ENCODE measurements at places on chromosomes 16 and 17.
A peak's percentile ranks its signal among the peaks of the same experiment; 100 is the strongest.

GRCh38 chr17:35087731-35088355 is 24.3 kb upstream of the RFFL start:
- no peak for DNase-seq

- DNase-seq, result no peak
These were observed 893 bp downstream of the GINS2 start for GRCh38 chr16:85687651-85688471.

DNA sequence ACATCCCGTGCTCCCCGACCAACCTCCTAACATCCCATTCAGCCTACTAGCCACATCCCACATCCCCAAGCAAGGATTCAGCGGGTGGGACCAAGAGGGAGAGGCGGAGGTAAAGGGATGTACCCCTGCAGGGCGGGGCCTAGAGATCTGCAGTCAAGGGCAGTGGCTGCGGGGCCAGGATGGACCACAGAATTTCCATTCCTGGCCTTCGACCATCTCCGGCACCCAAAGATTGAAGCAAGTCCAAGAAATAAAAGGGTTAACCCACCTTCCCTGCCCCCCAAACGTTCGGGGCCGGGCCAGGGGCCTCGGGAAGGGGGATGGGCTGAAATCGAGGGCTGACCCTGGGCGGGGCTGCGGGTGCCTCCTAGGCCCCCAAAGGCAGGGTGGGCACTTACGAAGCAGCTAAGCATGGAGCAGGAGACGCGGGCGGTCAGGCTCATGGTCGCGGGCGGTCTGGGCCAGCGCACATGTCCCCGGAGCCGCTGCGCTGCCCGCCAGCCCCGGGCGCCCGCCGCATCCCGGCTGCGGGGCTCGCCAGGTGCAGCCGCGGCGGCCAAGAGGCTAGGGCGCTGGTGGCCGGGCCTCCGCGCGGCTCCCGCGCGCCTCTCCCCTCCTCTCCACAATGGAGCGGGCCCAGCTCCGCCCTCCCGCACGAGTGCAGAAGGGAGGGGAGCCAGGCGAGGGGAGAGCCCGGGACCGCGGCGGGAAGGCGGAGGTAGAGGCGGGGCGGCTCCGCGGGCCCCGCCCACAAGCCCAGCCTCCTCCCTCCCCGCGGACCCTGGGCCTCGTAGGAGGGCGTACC is at the start of gene MTMR4:
Gene MTMR4 (minus strand): TSS at position 674 of the 805 bp plus-strand sequence. CDS start 231 bp downstream, at position 443.
- peak; percentile 69 for DNase-seq

- DNase-seq, result no peak
These were observed 21.4 kb downstream of the ALOX15B start for GRCh38 chr17:8060274-8060673.

GRCh38 chr16:20829536-20829935 is 23.2 kb downstream of the REXO5 start:
- no peak for DNase-seq

- DNase-seq, result no peak
These were observed 10.5 kb upstream of the GSE1 start for GRCh38 chr16:85602402-85603202.

- DNase-seq, result no peak
These were observed 11.5 kb downstream of the TAC4 start for GRCh38 chr17:49836111-49837030.

DNA sequence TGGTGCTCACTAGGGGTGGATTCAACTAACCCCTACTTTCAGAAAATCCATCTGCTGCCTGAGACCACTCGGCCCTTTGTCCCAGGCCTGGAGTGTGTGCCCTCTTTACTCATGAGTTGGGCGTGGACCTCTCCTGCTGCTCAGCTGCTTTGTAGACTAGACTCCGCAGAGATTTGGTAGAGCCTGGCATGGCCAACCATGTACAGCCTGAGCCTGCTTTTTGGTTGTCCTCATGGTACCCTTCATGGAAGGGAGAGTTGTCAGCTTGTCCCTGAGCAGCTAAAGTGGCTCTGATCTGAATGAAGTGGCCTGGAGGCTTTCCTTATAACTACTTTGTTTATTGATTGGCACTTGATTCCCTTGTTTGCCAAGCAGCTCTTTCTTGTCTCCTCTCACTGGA is 1.5 kb downstream of the EDC4 start:
- no peak for DNase-seq

DNA sequence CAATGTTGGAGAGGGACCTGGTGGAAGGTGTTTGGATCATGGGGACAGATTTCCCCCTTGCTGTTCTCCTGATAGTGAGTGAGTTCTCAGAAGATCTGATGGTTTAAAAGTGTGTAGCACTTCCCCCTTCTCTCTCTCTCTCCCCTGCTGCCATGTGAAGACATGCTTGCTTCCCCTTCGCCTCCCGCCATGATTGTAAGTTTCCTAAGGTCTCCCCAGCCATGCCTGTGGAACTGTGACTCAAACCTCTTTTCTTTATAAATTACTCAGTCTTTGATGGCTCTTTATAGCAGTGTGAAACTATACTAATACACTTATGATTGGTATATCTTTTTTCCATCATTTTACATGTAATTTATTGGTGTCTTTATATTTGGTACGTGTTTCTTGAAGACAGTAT is 13.4 kb downstream of the ADGRG5 start:
- DNase-seq, result no peak

DNA sequence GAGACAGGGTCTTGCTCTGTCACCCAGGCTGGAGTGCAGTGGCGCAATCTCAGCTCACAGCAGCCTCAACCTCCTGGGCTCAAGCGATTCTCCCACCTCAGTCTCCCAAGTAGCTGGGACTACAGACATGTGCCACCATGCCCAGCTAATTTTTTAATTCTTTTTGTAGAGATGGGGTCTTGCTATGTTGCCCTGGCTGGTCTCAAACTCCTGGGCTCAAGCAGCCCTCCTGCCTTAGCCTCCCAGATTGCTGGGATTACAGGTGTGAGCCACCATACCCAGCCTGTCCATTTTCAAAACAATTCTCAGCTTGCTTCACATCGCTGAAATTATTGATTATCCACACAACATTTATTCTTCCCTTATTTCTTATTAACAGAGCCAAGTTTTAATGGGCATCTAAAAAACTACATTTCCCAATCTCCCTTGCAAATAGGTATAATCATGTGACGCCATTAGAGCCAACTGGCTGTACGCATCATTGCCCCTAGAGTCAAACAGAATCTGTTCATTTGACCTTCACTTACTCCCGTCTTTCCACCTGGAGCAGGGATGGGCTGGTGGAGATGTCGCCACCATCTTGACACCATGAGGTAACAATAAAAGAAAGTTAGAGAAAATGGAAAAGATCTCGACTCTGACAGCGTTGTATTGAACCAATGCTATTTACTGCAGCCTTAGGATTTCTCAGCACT is 148.0 kb upstream of the FOXF1 start:
- no peak for DNase-seq

GRCh38 chr17:8046929-8047768 is 8.3 kb downstream of the ALOX15B start:
- DNase-seq, result no peak

- DNase-seq, result no peak
These were observed 149.4 kb downstream of the AIPL1 start for GRCh38 chr17:6285486-6285885.

GRCh38 chr17:11006530-11006929 is 168.6 kb upstream of the PIRT start:
- no peak for DNase-seq

- no peak for DNase-seq
These were observed at the start of gene WIPI1 for GRCh38 chr17:68457168-68457538. WIPI1 (minus strand) TSS chr17:68457496; CDS start chr17:68457421, 75 bp downstream.

- DNase-seq, result no peak
These were observed 35.5 kb downstream of the TIMM22 start for GRCh38 chr17:1032391-1032790.

DNA sequence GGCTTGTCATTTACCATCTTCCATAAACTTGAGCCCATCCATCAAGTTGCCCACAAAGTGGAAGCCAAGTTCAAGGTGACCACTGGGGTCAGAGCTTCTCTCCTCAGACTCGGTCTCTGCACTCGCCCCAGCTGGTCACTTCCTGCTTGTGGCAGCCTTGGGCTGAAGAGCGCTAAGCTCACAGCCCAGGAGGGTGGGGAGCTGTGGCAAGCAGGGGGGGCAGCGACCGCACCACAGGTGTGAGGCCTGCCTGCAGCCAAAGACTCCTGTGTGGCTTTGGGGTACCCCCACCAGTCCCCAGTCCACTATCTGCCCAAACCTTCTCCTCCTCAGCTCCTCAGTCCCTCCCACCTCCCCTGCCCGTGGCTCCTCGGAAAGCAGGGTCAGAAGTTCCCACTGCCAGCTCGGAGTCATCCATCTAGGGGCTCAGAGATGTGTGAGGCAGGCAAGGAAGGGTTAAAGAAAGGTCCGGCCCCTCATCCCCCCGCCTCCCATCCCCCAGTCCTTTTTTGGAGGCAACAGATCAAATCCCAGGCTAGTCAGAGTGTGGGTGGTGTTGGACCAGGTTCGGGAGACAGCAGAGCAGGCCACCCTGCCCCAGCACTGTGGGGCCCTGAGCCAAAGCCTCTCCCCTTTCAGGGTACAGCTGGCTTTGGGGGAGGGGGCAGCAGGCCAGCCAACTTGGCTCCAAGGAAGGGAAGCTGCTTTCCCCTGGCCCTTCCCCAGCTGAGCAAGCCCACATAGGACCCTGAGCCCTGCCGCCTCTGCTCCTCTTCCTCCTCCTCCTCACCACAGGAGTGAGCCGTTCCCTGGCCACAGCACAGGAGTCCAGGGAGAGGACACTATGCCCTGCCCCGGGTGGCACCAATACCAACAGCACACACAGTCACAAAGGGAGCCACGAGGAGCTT is 3.2 kb downstream of the CSF3 start:
- DNase-seq, result no peak

DNA sequence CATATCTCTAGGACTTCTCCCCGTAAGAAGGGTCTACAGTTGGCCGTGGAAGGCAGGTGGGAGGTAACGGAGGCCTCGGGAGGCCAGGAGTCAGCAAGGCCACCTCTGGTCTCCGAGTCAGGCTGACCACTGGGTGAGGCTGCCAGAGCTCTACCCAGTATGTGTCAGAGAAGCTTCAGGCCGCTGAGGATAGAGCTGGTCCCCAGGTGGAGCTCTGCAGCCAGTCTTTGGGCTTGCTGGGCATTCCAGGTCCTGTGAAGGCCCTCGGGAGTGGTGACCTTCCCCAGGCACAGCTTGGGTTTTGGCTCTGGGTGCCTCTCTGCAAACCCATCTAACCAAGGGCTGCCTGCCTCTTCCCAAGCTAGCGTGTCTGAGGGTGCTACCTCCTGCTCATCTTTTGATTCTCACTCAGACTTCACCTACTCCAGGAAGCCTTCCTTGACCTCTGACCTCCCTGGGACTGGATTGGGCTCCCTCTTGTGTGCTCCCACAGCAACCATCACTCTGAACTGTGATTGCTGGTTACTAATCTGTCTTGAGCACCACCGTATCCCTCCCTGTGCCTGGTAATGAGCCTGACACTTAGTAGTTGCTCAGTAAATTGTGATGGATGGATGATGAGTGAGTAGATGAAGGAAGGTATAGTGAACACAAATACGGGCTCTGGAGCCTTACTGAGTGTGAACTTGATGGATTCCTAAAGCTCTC is 22.3 kb downstream of the RHBDL3 start:
- no peak for DNase-seq

DNA sequence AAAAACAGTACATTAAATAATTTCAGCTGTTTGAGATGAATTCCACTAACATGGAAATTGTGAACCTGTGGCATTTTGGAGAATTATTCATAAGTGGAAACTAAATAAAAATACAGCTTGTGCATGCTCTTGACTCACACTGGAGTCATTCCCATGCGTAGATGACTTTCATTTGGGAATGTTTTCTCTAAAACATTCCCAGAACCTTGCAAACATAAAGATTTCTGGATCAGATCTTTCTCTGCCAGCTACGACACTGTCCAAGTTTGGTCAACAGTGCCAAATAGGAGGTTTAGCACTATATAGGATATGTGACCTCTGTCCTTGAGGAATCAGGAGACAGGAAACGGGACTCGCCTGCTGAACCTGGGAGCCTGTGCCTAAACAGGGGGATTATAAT is 400.9 kb downstream of the SLC39A11 start:
- no peak for DNase-seq

- DNase-seq, result no peak
These were observed 144.7 kb downstream of the MYO1D start for GRCh38 chr17:32732296-32732642.

DNA sequence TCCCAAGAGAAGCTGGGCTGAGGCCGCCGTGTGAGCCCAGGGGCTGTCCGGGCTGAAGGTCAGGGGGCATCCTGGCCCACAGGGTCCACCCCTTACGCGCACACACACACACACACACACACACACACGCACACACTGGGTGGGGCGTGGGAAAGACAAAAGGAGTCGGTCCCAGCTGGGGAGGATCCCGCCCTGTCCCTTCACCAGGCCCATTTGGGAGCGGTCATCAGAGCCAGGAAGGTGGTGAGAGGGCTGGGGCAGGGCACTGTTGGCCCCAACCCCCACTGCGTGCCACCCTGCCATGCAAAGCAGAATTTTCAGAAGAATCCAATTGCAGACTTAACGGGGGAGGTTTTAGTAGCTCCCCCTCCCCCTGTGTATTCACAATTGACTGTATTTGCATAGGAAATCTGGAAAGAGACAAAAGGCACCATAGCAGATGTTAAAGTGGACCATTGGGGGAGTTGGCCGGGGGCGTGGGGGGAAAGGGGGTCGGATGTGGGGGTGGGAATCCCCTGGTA is 11.3 kb upstream of the CD300A start:
- DNase-seq, result no peak

DNA sequence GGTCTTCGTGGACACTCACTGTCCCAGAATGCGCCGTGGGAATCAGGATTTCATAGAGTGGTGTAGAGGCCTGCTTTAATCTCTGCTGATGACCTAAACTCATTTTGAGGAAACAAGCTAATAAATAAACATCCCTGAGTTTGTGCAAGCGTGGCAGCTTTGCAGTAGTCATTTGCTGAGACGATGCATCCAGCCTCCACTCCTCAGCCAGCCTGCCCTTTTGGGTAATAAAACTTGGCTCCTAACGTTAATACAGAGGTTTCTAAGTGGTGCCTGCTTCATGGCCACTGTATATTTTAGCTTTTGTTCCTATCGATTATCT is 1.3 kb downstream of the DGKE start:
- DNase-seq, result no peak

- DNase-seq, result no peak
These were observed 65.3 kb downstream of the RBFOX1 start for GRCh38 chr16:7397901-7398300.

- DNase-seq, result no peak
These were observed 29.5 kb upstream of the CDH1 start for GRCh38 chr16:68707340-68708152.

DNA sequence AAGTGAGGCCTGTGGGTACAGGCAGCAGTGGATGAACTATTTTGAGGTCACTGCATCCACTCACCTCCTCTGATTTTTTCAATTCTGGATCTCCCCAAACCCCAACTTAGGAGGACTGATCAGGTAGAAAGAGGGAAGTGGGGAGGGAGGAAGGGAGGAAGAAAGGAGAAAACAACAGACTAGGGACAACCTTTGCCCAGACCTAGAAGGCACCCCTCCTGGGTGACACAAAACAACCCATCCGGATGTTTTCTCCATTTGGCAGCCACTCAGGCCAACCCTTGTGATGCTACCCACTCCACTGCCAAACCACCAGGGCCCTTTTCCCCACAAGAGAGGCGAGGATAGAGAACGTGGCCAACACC is 2.7 kb downstream of the ORMDL3 start:
- DNase-seq, result no peak

GRCh38 chr17:37176723-37177122 is 199.1 kb upstream of the C17orf78 start:
- no peak for DNase-seq

GRCh38 chr16:77758046-77758445 is 30.3 kb upstream of the VAT1L start:
- DNase-seq, result no peak

- DNase-seq, result no peak
These were observed 269.3 kb upstream of the TBX2 start for GRCh38 chr17:61130330-61130729.

GRCh38 chr17:78826836-78827509 is 13.6 kb downstream of the USP36 start:
- no peak for DNase-seq

All from cerebellar nuclear complex (tissue), 1 donor.